ENCODE measurements at places on chromosomes 2 and 18. TPM values are rescaled to one million over a fixed set of nuclear protein-coding genes. Genes with fewer than 3 reads are reported as not detected.
A peak's percentile ranks its signal among the peaks of the same experiment; 100 is the strongest.

DNA sequence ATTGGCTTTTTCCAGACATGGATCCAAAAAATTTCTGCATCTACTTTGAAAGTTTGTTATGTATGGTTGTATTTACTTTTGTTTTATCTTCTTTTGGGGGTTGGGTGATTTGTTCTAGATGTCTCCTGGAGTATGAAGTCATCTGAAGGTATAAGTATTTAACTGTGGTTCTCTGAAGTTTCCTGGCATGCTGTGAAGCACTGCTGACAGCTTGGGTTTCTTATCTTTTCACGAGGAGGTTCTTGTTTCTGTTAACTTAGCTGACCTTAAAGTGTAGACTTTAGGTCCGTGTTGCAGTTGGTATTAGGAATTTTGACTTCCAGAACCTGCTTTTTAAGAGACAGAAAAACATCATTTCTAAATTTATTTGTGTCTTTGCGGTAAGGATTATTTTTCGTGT is 15.9 kb downstream of the GLS start:
- H3K4me3 ChIP-seq: no peak overlapping the region
- no peak for DNase-seq
- peak overlapping the region; percentile 69 for H3K27ac ChIP-seq
- H3K4me1 ChIP-seq: peaks cover 28% of the 10 kb centered on the region
- peaks cover 34% of the 10 kb centered on the region for H3K36me3 ChIP-seq

- no peaks in the 10 kb centered on the region for H3K36me3 ChIP-seq
- H3K27me3 ChIP-seq: peaks cover 45% of the 10 kb centered on the region
- DNase-seq: no peak
- H3K4me3 ChIP-seq: peak overlapping the region; percentile 88
- peaks cover 18% of the 10 kb centered on the region for H3K4me1 ChIP-seq
- peak overlapping the region; percentile 23 for H3K27ac ChIP-seq
Measured at GRCh38 chr2:242030858-242031257, 161.3 kb downstream of the RTP5 start.

GRCh38 chr18:74990563-74991081 is 218.3 kb downstream of the PTGR3 start:
- peak; percentile 59 for DNase-seq
- H3K27me3 ChIP-seq: no peaks in the 10 kb centered on the region
- H3K27ac ChIP-seq: peak overlapping the region; percentile 64
- peaks cover 52% of the 10 kb centered on the region for H3K4me1 ChIP-seq
- peak overlapping the region; percentile 40 for H3K4me3 ChIP-seq
- peaks cover 3% of the 10 kb centered on the region for H3K36me3 ChIP-seq

Gene VRK2
- total RNA-seq: 21.7 TPM

Data from activated CD4-positive, alpha-beta T cell treated with anti-CD3 and anti-CD28 coated beads, Interleukin-2, amount 10 ng/mL, durations not matched to agents 24 days and 14 days (primary cell).